Stimulated activated CD4-positive, alpha-beta T cell treated with anti-CD3 and anti-CD28 coated beads, Interleukin-1b, Interleukin-23, amount 100 ng/mL, for 1 hour (primary cell): ENCODE measurements at places on chromosomes 7 and 10.

DNA sequence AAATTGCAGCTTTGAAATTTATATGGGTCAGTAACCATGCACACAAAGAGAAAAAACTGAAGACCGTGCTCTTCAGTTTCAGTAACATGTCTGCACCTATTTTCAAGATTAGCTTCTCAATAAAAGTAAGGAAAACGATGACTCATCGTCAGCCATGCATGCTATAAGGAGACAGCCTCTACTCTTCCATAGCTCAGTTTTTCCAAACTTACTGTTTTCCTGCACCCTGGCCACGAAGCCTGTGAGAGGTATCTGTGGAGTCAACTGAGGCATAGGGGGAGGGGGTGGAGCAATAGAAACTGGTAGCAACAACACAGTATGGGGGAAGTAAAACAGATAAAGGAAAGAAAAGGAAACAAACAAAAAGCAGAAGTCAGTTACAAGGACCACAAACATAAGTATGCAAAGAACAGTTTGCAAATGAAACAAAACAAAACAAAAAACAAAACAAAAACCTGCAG, 58.0 kb downstream of the PDSS1 start:
- no peak for DNase-seq

DNA sequence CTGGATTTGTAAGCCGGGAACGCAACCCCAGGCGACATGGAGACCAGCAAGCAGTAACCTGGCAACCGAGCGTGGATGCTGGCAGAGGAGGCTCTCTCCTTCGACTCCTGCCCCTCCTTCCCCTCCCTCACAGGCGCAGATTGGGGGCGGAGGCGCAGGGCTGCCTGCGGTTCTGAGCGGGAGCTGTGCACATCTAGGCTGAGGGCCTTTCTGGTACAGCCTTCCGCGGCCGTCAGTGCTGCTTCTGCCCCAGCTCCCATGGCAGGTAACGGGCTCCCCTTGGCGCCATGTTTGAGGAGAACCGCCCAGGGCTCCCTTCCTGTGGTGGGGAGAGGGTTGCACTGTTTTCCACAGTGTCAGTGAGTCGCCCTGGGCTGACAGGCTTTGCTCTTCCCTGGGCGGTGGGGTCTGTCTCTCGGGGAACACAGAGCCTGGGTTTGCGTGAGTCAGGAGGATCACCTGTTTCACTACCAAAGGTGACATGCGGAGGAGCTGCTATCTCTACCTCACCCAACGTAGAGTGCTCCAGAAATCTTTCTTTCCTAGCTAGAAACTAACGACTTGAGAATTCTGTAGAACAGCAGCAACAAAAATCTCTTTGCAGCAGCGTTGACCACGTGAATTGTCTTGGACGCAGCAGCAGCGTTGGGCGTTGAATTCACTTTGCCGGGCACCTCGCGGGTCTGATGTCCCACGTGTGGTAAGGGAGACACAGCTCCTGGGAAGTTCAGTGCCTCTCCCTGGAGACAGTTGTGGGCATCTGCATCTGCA, 154.8 kb upstream of the COBL start:
- DNase-seq, result no peak

DNA sequence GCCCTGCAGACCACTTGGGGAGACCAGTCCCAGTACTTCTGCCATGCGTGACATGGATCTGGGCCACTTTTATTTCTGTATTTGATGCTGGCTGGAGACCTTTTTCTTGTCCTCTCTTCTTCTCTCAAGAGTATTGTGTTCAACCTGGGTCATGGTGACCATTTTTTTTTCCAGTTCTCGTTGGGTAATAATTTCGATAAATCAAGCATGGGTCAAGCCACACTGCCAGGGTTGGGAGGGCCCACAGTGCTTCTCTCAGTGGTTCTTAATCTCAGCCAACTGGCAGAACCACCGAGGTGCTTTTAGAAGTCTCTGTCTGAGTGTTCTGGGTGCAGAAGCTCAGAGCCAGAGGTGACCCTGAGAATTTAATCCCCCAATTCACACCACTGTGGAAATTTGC, 269.9 kb downstream of the SEC23IP start:
- DNase-seq, result no peak

DNA sequence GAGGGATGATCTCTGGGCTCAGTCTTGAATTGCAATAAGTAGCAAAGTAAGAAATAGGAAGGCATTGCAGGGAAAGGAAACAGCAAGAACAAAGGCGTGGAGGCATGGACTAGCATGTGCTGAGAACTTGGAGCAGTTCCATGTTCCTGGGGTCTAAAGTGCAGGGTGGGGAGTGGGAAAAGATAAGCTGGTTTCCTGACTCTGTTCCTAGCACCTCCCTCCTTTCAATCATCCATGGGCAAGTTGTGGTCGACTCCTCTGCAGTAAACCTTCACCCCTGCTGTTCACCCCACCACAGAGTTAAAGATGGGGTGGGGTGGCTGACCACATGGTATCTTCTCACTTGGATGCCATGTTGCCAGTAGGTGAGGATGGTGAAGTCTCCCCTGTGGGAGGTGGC, 29.6 kb downstream of the RPS24 start:
- no peak for DNase-seq

DNA sequence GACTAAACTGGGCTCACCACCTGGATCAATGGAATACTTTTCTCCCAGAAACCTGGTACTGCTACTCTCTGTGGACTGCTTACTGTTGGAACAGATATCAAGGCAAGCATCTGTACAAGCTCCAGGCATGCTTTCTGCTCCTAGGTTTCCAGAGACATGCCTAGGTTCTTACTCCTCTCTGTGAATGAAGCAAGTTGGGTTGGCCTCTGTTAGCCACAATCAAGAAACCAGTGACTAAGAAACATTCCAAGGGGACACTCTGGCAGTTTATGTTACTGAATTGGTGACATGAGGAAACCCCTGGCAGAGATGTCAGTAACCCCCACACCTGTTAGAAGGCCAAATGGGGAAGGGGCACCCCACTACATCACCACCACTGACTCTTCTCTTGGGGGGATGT, 121.9 kb downstream of the GFRA1 start:
- DNase-seq, result no peak

DNA sequence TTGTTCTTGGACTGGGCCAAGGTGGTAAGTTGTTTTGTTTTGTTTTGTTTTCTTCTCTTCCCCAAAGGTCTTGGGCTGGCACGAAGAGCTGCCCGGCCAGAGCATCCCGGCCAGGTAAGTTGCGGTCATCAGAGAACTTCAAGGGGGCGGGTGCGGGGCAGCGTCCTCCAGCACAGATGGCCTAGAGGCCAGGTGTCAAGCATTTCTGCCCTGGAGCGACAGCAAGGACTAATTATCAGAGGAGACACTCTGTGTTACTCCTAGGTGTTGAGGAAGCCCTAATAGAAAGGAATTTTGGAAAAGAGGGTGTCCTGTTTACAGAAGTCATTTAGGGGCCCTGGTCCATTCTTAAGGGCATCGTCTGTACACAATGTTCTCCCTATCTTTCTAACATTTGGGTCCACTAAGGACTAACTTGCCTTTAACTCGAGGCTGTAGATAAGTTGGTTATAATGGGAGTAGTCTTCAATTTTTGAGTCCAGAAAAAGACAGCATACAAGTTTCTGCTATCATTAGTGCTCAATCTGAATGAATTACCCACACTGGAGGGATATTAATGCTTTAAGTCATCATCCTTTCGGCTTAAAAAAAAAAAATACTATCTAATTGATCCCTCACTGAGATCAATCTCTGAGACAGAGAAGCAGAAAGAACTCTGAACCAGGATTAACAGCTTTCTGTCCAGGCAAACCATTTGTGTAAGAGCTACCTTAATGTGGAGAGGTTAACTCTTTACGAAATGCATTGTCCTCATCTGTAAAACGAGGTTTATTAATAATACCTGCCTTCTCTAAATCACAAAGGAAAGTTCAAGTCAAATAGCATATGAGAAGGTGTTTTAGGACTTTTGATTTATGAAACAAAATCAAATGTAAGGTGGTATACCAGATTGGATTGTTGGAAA, 1.5 kb downstream of the ITGB8 start:
- no peak for DNase-seq

DNA sequence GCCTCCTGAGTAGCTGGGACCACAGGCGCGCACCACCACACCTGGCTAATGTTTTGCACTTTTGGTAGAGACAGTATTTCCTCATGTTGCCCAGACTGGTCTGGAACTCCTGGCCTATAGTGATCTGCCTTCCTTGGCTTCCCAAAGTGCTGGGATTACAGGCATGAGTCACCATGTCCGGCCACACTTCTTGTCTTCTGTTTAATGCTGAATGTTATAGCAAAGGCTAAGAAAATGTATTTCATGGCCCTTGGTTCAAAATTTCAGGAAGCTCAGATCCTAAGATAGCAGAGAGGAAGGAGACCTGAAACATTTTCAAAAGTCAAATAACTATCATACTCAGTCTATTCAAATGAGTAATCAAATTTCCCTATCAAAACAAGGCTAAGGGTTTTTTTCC, 229.6 kb downstream of the BAMBI start:
- no peak for DNase-seq

- DNase-seq, result no peak
Measured at GRCh38 chr10:9911488-9911887, 1106.2 kb upstream of the CELF2 start.

- no peak for DNase-seq
Measured at GRCh38 chr7:44106311-44107065, 2.3 kb downstream of the AEBP1 start.

DNA sequence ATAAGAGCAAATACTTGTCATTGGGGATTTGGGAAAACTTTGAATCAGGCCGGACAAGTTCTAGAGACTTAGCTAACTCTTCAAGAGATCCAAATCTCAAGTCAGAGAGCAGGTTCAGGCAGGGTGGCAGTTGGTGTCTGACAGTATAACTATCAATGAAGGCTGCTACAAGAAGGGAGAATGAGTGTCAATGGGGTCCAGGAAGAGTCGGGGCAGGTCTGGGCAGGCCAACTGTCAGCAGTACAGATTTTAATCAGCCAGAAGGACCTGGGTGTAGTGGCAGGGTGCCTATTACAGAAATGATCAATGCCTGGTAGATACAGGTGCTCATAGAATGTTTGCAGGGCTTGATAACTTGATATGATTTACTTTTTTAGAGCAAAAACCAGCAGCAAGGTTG, 751.1 kb downstream of the GRM8 start:
- DNase-seq, result no peak

GRCh38 chr10:102650655-102651454, 6.6 kb downstream of the TRIM8 start:
- DNase-seq, result no peak

GRCh38 chr7:90910136-90910535, 314.0 kb downstream of the CDK14 start:
- DNase-seq, result no peak

GRCh38 chr10:49279015-49279880, 19.7 kb upstream of the C10orf71 start:
- DNase-seq, result no peak

DNA sequence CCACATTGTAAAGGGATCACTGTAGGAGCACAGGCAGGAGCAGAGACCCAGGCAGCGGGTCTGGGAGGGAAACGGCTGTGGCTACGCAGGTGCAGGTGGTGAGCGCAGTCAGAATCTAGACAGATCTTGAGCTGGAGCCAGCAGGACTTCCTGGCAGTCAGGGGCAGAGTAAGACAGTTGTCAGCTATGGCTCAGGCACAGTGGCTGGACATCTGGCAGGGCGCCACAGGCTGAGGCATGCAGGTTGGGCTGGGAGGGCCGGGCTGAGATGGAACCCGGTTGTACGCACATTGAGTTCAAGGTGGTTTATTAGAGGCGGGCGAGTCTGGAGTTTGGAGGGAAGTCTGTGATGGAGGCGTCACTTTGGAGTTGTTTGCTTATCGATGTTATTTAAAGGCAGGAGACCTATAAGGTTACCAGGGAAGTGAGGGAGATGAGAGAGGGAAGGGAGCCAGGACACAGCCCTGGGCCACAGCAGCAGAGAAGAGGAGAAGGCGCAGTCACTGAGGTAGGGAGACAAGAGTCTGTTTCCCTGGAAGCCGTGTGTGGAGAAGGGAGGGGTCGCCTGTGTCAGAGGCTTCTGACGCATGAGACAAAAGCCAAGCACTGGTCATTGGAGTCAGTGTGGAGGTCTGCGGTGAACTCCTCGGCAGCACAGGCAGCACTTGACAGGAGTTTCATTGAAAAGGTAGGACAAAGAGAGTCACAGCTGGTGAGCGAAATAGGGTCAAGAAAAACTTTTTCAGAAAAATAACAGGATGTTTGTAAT, 73.8 kb downstream of the LANCL2 start:
- no peak for DNase-seq

GRCh38 chr10:24153031-24153430, 55.9 kb upstream of the KIAA1217 start:
- no peak for DNase-seq

- DNase-seq, result no peak
Measured at GRCh38 chr7:82998436-82998835, 164.2 kb downstream of the PCLO start.

- no peak for DNase-seq
Measured at GRCh38 chr7:200290-200689, 7.9 kb downstream of the FAM20C start.

DNA sequence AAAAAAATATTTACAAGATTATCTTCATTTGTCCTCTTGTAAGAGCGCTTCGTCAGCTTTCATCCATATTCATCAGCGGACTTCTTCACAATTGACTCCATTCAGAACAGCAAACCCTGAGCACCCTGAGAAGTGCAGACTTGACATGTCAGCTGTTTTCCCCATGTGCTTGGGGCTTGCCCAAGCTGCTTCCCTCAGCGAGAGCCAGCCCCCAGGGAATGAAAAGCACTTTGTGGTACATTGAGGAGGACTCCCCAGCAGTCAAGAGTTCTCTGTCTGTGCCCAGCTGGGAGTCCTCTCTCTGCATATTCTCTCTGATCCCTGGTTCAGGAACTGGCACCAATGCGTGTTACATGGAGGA, 22.7 kb downstream of the HKDC1 start:
- no peak for DNase-seq

DNA sequence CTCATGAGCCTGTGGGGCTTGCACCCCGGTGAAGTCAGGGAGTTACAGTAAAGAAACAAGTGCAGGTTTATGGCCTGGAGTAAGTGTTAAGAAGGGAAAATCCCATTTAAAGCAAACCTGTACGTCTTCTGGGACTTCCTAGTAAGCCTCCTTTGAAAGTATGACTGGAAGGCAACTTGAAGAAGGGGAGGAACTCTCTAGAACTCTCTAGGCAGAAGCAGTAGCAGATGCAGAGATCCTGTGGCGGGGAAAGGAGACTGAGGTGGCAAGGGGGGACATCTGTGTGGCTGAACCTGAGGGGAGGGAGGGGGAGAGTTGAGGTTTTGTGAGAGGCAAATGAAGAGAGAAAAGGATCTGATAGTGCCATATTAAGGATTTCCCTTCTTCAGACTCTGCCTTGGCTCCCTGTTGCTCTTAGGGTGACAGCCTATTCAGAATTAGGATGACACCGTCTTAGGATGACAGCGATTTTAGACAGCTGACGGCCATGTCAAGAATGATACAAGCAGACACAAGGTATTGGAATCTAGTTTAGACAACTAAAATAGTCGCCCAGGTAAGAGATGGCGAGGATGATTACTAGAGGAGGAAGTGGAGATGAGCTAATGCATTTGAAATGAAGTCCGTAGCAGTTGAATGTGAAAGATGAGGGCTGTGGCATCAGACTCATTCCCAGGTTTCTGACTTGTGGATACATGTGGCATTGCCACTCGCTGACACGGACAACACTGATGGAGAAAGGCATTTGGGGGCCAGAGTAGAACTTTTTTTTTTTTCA, 29.0 kb downstream of the CUL1 start:
- DNase-seq, result no peak

- DNase-seq, result no peak
Measured at GRCh38 chr10:119340893-119341458, 133.6 kb downstream of the GRK5 start.

GRCh38 chr10:62830679-62831078, 14.5 kb upstream of the EGR2 start:
- DNase-seq, result no peak
